ENCODE measurements at places on chromosomes 5 and 9.

DNA sequence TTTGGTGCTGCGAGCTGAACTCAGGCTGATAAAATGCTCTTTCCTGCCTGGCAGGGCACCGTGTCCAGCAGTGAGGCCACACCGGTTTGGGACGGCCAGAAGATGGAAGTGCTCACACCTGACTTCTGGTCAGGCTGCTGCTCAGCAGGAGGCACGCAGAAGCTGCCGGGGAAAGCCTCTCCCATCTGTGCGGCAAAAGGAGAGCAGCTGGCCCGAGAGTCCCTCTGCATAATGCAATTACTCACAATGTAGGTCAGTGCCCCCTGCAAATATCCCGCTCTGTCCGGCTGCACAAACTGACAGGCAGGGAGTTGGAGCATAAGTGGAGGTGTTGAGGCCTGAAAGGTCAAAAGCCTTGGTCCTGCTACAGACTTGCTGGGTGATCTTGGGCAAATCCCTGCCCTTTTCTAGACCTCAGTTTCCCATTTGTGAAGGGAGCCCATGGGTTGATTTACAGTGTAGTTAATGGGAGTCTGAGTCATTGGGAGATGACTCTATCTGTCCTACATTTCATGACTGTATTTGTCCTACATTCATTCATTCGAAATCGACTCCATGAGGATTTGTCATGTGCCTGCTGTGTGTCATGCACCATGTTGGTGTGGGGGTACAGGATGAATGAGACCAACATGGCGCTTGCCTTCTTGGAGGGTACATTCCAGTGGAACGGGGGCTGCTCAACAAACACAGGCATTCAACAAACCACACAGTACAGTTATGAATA, 61.8 kb upstream of the TBC1D2 start:
- no peaks in the 10 kb centered on the region for H3K36me3 ChIP-seq
- H3K27ac ChIP-seq = no peak overlapping the region
- H3K4me1 ChIP-seq = peaks cover 4% of the 10 kb centered on the region
- no peak overlapping the region for H3K4me3 ChIP-seq

DNA sequence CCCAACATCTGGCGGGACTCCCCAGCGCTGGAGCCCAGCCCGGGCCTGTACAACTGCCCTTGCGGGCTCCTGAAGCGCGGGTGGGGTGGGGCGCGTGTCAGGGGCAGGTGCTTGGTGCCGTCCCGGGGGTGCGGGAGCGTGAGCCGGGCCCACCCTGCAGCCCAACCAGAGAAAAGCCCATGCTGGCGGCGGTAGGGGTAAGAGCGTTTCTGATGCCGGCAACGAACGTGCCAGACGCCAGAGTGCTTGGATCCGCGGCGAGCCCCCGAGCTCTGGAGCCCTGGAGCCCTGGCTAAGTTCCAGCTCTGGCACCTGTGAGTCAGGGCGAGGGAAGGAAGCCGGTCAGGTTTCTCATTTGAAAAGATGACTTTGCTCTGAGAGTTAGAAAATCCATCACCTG, 58.0 kb downstream of the ZNF510 start:
- H3K27ac ChIP-seq = no peak overlapping the region
- H3K4me1 ChIP-seq = peaks cover 13% of the 10 kb centered on the region
- peaks cover 3% of the 10 kb centered on the region for H3K36me3 ChIP-seq
- no peak for DNase-seq
- H3K4me3 ChIP-seq = peak overlapping the region; percentile 69

- H3K4me3 ChIP-seq = no peak overlapping the region
- no peak overlapping the region for H3K27ac ChIP-seq
- H3K36me3 ChIP-seq = no peaks in the 10 kb centered on the region
- no peaks in the 10 kb centered on the region for H3K4me1 ChIP-seq
- no peaks in the 10 kb centered on the region for H3K27me3 ChIP-seq
- DNase-seq = no peak
Observed at GRCh38 chr9:108186642-108187395, 669.0 kb downstream of the ACTL7B start.

GRCh38 chr9:618478-618877, 223.0 kb upstream of the DMRT1 start:
- H3K27ac ChIP-seq = no peak overlapping the region
- no peak for DNase-seq
- no peak overlapping the region for H3K4me3 ChIP-seq
- peaks cover 4% of the 10 kb centered on the region for H3K27me3 ChIP-seq

DNA sequence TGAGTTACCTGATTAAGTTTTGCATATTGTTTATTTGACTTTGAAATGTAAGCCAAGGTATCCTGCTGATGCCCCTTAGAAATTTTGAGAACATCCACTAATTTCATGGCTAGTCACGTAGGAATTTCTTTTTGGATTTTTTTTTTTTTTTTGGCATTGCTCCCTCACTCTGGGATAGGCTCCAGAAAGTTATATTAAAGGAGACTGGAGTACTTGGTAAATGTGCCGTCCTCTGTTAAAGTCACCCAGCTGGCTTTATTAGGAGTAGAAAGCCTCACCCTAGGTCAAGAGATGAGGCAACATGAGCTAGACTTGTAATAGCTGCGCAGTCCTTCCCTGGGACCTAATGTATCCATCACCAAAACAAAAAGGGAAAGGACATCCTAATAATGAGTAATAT, 3.1 kb downstream of the KCTD16 start:
- H3K4me3 ChIP-seq = no peak overlapping the region
- no peak for DNase-seq
- no peaks in the 10 kb centered on the region for H3K36me3 ChIP-seq
